ENCODE measurements at places on chromosomes 7 and 10. TPM values are rescaled to one million over a fixed set of nuclear protein-coding genes. Genes with fewer than 3 reads are reported as not detected.
A peak's percentile ranks its signal among the peaks of the same experiment; 100 is the strongest.

DNA sequence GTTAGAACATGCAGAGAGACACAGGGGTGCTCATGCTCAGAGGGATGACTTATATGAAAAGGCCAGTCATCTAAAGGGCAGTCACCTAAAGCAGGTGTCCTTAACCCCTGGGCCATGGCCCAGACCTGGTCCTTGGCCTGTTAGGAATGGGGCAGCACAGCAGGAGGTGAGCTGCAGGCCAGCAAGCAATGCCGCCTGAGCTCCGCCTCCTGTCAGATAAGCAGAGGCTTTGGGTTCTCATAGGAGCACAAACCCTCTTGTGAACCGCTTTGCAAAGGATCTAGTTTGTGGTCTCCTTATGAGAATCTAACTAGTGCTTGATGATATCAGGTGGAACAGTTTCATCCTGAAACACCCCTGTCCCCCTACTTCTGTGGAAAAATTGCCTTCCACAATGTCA is 14.5 kb downstream of the ANKRD7 start:
- no peak for DNase-seq

DNA sequence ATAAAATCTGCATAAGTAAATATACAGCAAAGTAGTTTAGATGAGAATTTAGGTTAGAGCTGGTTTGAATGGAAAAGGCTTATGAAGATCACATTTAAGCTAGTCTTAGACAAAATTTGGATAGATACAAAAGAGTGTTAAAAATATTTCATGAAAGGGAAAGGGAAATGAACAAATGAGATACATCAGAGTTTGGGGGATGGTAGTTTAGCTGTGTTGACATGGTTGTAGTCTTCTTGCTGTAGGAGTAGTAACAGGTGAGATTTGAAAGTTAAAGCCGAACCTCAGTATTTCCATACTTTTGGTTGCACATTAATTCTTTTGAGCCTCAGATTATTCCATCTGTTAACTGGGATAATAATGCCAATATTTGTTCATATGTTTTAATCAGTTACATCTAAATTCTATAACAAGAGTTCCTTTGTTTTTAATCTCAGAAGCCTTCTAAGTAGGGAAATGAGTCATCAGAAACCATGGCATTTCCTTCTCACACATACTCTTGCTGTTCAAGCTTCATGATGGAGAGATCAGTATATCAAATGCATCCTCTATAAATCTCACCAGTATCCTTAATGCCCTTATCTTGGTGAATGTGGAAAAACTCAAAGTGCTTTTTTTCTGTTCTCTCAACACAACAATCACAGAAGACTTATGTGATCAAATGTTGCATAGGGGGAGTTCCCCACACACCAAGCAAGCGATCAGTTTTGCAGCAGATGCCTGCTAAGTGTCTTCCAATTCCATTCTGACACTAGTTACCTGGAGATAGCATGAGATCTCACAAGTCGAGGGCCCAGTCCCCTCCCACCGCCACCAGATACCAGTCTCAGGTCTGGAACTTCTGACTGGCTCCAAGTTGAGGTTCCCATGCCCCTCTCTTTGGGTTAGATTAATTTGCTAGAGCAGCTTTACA is 84.7 kb downstream of the MAPK8 start:
- DNase-seq = no peak

The TSPAN12 gene
- total RNA-seq = not detected

DNA sequence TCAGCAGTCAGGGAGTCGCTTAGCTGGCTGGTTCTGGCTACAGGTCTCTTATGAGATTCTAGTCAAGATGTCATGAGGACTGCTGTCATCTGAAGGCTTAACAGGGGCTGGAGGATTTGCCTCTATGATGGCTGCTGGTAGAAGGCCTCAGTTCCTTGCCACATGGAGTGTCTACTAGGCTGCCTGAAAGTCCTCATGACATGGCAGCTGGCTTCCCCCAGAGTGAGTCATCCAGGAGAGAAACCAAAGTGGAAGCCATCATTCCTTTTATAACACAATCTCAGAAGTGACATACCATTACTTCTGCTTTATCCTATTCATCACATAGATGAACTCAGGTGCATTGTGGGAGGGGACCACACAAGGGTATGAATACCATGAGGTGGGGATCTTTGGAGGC is 75.1 kb downstream of the EXOC6 start:
- DNase-seq = no peak

DNA sequence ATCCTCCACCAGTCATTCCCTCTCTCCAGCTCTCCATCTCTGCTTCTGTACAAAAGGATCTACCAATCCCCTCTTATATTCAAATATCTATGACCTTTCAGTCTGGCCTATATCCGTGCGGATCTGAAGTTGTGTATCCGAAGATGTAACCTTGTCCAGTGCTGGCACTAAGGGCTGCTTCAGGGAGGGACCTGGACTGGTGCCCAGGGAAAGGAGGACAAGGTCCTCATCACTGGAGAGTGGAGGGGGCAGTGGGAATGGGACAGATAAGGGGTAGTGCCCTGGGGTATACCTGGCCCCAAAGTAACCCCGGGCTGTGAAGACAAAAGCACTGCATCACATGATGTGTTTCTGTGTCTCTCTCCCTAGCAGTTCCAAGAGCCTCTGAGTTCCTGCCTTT is 1.8 kb downstream of the TMEM225B start:
- no peak for DNase-seq

DNA sequence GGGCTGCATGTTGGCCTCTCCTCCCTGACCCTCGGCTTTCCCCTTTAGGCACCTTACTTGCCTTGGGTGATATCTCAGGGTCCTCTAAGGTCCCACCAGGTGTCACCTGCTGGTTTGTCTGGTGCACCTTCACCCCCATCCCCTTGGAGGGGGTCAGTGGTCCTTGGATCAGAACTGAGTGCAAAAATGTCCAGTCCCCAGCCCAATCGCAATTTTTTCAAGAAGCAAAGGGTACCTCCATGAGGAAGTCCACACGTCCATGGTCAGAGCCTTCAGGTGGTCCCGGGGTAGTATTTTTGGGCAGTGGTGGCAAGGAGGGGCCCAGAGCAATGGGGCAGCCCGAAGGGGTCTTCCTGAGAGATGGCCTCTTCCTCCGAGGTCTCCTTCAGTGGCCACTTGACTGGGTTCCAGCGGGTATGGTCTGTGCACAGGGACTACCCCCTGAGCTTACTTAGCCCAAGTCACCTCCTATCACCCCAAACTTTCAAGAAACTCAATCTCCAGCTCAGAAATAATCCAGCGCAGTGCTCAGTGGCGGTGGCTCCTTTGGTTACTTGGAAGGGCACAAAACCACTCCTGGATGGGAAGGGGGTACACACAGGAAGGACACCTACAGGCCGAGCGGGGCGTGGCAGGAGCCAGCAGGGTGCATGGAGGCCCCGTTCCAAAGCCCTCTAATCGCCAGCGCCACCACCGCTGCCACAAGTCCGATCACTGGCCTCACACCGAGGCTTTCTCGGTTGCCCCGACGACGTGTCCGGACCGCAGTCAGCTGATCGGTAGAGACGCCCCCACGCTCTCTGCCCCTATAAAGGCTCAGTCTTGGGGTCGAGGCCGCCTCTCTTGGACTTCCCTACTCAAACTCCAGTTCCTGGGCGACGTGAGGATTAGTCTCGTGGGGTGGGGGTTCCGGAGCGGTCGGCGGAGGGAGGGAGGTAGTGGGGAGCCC is 4.5 kb downstream of the SAP25 start:
- DNase-seq = peak; percentile 67

GRCh38 chr7:108459922-108460551 is 3.8 kb upstream of the NRCAM start:
- DNase-seq = peak; percentile 77

DNA sequence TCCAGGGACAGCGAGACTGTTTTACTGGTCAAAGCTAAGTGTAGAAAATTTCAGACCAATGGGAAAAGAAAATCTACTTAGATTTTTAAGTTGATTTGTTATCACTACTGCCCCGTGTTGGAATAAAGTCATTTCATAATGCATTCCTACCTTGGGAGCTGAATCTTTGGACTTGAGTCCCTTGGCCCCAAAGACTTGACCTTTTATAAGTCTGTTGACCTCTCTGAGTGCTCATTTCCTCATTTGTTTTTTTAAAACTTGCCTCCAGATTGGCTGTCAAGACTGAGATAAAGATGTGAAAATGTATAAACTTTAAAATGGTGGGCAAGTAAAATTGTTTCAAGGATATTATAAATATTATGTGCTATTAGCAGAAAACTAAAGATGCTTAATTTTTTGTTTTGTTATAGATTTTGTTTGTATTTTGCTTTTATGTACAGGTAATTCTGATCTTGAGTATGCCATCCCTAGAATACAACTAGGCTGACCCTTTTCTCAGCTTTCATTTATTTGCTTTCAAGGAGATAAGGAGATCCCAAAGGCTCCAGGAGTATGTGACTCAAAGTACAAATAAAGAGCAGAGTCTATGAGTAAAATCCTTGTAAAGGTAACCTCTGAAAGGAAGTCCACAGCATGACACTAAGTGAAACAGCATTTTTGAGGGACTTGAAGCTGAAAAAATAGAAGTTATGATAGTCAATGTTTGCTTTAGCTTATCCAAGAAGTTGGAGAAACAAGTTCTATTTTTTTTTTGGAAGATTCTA is 54.6 kb downstream of the TMEM26 start:
- DNase-seq = no peak

- no peak for DNase-seq
These were observed 20.4 kb downstream of the RFC2 start for GRCh38 chr7:74233655-74234285.

GRCh38 chr10:14560274-14560673 is 214.4 kb downstream of the FAM107B start:
- no peak for DNase-seq
